ENCODE measurements at places on chromosomes 5 and 9. TPM values are rescaled to one million over a fixed set of nuclear protein-coding genes. Genes with fewer than 3 reads are reported as not detected.

Gene RMRP
- total RNA-seq = 6,816 TPM

Gene NR5A1
- total RNA-seq = not detected

Gene PLCXD3
- 0.07 TPM for total RNA-seq

GRCh38 chr5:73387601-73388305 lies 60.8 kb downstream of the FOXD1 start:
- DNase-seq = peak; percentile 75

GRCh38 chr5:1468629-1469527 lies 23.6 kb upstream of the SLC6A3 start:
- no peak for DNase-seq
